ENCODE measurements at places on chromosomes 1 and 21. TPM values are rescaled to one million over a fixed set of nuclear protein-coding genes. Genes with fewer than 3 reads are reported as not detected.

The CTPS1 gene
- 93.6 TPM for total RNA-seq

The NGF gene
- 4.2 TPM for total RNA-seq

The PKLR gene
- not detected for total RNA-seq

The NHLH2 gene
- total RNA-seq, result 0.03 TPM

The APCS gene
- total RNA-seq, result not detected

The HTR6 gene
- total RNA-seq, result 0.17 TPM

The CYP4Z1 gene
- total RNA-seq, result not detected

The TRIM17 gene
- total RNA-seq, result not detected

The GJA9 gene
- 0.08 TPM for total RNA-seq

The CTSK gene
- total RNA-seq, result 1.7 TPM

The SERTAD4 gene
- total RNA-seq, result 1.4 TPM

The RAB42 gene
- 2.1 TPM for total RNA-seq

The SLC2A5 gene
- 0.17 TPM for total RNA-seq

The MTOR gene
- total RNA-seq, result 14.8 TPM

The PADI3 gene
- 2.0 TPM for total RNA-seq

The LPGAT1 gene
- 28.3 TPM for total RNA-seq

The SPRR1A gene
- total RNA-seq, result not detected

The LYPD8 gene
- total RNA-seq, result not detected

The HSD3B1 gene
- total RNA-seq, result not detected

The SPRR2E gene
- not detected for total RNA-seq

The KCNJ9 gene
- total RNA-seq, result not detected

The ACOT11 gene
- 2.1 TPM for total RNA-seq

The PGBD5 gene
- 1.1 TPM for total RNA-seq

The MAP1LC3C gene
- 0.25 TPM for total RNA-seq

The AZIN2 gene
- 0.75 TPM for total RNA-seq

The C1orf226 gene
- total RNA-seq, result 0.73 TPM

The ASPM gene
- 30.2 TPM for total RNA-seq

The ATP1A2 gene
- not detected for total RNA-seq

The MR1 gene
- 9.3 TPM for total RNA-seq

The FAM72B gene
- total RNA-seq, result 6.1 TPM

The HUNK gene
- 1.3 TPM for total RNA-seq

The C4BPA gene
- total RNA-seq, result 0.48 TPM

The ANKRD34A gene
- 0.23 TPM for total RNA-seq

The ZMPSTE24 gene
- total RNA-seq, result 37.9 TPM

The GPR52 gene
- total RNA-seq, result not detected

The COL11A1 gene
- total RNA-seq, result 4.3 TPM

The PKP1 gene
- not detected for total RNA-seq

The IPO13 gene
- 13.8 TPM for total RNA-seq

The PLA2G2D gene
- not detected for total RNA-seq

The GBP6 gene
- not detected for total RNA-seq

The SH2D1B gene
- 0.15 TPM for total RNA-seq

The PEAR1 gene
- 7.8 TPM for total RNA-seq

The MEGF6 gene
- total RNA-seq, result 10.3 TPM

The SLFNL1 gene
- total RNA-seq, result not detected

The DLGAP3 gene
- total RNA-seq, result 0.25 TPM

The HNRNPCL4 gene
- not detected for total RNA-seq

The DPT gene
- not detected for total RNA-seq

The AJAP1 gene
- not detected for total RNA-seq
